Activated CD8-positive, alpha-beta memory T cell treated with anti-CD3 and anti-CD28 coated beads for 1 hour (primary cell): ENCODE measurements at places on chromosomes 3 and 15.

- no peak for DNase-seq
These were observed 73.0 kb downstream of the FILIP1L start for GRCh38 chr3:100041328-100041749.

DNA sequence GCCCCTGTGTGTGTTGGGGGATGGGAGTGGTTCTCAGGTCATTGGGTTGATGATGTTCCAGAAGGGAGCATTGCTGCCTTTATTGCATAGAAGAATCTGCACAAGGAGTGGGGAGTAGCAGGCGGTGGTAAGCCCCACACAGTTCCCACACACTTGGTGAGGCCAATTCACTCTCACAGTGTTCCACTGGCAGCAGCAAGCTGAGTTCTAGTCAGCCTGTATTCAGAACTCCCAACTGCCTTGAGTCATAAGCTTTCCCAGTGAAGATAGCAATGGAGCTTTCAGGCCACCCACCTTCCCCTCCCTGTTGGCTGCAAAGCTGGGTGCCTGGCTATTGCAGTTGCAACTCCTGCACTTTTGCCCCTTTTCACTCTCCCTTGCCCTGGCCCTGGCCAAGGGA lies 181.1 kb upstream of the RBMS3 start:
- DNase-seq: no peak

DNA sequence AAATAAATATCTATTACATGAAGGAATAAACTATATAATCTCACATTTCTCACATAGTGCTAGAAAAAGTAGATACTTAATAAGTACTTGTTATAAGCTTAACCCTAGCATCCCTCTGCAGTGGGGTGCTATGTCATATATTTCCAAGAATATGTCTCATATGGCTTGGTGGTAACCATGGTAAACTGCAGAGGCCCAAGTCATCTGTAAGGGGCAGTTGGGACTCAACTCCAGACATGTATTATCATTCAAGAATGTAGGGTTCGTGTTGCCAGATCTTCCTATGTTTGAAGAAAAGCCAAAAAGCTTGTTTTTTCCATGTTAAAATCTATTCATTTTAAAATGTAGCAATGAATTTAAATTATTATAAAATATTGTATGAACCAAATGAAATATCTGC lies 46.2 kb downstream of the ZNF385D start:
- no peak for DNase-seq

DNA sequence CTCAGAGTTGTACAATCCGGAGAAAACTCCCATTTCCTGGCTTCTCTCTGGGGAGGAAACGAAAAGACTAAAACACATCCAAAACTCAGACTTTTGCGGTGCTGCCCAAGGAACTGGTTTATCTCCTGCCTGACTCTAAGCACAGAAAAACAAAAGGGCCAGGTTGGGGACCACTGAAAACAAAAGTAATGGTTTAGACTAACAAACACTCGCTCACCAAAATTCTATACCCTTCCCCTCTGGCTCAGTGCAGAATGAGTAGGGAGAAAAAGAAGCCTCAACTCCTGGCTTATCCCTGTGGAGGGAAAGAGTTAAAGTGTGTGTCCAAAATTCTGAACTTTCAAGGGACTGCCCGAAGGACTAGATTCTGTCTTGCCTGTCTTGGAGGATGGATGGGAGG lies 173.6 kb downstream of the FGF12 start:
- DNase-seq: no peak

GRCh38 chr3:60839246-60839645 lies 412.0 kb downstream of the FHIT start:
- DNase-seq: no peak

DNA sequence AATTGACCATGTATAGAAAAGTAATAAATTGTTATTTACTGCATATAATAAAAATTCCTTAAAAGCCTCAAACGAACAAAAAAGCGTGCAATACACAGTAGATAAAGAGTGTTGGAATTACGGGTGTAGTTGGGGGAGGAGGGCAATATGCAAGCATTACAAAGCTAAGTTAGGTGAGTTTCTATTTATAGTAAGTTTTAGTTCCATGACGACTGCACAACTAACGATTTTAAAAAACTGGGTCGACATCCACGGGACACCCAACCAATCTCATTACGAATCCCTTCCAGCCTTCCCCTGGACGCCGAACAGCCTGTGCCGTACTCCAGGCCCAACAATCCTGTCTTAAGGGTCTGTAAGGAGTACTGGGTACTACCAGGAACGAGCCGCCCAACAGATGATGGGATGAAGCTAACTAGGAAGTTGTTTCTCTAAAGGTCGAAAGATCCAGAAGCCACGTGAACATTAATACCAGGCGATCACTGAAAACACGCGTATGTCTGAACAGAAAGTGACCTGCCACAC lies 677 bp downstream of the POLQ start:
- DNase-seq: no peak
